ENCODE measurements at places on chromosomes 13 and 19.

- DNase-seq, result no peak
These were observed 7.9 kb downstream of the UNC13A start for GRCh38 chr19:17680230-17680722.

GRCh38 chr13:83221256-83221655 lies 661.0 kb downstream of the SLITRK1 start:
- DNase-seq, result no peak

GRCh38 chr13:44790289-44790688 lies 199.0 kb downstream of the NUFIP1 start:
- DNase-seq, result peak; percentile 21

- no peak for DNase-seq
These were observed 237.6 kb downstream of the ZNF536 start for GRCh38 chr19:30609656-30610270.

- DNase-seq, result no peak
These were observed 24.2 kb downstream of the CERS4 start for GRCh38 chr19:8233370-8233769.

- DNase-seq, result peak; percentile 22
These were observed 830.2 kb upstream of the SPRY2 start for GRCh38 chr13:81171065-81171647.

GRCh38 chr19:15317392-15318071 lies 14.8 kb downstream of the BRD4 start:
- DNase-seq, result no peak

DNA sequence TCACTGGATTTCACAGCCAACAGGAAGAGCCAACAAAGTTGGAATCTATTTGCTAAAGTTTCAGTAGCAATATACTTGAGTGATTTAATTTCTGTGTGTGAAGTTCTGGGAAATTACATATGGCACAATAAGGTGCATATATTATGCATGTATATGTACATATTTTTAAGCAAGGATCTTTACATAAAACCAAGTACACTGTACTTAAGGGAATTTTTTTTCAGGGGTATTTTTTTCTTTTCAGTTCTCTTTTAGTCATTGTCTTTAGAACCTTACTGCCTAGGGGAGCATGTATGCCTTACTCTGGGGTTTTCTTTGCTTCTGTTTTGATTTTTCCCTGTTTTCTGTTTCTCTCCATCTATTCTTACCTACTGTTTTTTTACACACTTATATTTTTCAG lies 7.4 kb downstream of the RAP2A start:
- DNase-seq, result no peak

- DNase-seq, result peak; percentile 35
These were observed 193.2 kb upstream of the UBL3 start for GRCh38 chr13:30043631-30043925.

- DNase-seq, result no peak
These were observed 1025.3 kb downstream of the EFNB2 start for GRCh38 chr13:105509981-105510762.

DNA sequence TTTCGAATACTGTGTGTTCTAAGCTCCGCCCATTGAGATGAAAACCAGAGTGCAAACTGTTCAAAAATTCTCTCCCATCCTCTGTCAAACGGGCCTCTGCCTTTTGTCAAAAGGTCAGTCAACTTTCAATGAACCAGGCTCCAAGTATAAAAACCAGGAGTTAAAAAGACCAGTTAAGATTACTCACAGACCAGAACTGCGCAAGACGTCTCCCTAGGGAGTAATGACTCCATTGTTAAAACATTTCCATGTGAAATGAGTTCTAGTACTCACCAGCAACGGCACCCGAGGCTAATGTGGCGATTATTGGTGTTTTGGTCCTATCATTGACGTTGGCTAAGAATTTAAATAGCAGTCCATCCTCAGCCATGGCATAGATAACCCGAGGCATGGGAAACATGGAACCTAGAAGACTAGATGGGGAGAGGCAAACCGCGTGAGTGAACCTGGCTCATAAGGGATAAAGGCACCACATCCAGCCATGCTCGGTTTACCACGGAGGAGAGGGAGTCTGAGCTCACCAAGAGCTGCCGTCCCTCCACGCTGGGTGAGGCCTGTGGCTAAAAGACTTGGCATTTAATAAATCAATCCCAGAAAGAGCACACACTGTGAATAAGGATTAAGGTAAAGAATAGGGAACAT lies 73.3 kb downstream of the SLC7A1 start:
- no peak for DNase-seq

GRCh38 chr13:87769445-87769844 lies 98.3 kb downstream of the SLITRK5 start:
- DNase-seq, result no peak

DNA sequence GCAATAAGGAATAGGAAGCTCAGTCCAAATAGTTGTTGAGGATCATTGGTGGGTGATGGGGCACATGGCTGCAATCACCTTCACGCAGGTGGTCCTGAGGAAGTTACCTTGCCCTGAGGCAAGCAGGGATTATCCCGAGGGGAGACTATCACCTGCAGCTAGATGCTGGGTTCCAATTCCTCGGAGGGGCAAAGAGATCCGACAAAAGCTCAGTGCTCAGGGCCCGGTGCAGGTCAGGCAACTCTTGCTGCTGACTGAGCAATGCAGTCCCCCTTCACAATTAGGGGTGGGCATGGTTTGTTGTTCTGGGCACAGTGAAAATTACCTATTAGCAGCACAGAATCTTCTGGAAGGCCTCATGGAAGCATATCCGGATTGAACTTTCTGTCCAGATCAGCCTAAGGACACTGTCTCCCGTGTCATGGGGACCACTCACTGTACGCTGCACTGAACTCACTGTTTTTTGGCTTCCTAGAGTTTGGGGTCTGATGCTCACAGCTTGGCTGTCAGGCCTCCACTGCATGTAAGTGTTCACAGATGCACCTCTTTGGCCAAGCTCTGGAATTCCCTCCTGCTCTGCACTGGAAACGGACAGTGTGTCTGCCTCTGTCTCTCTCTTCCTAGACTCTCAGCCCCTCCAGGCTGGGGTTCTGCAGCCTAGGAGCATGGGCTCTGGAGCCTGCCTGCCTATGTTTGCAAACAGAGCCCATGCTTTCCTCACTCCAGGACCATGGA lies 372.7 kb downstream of the ZNF536 start:
- no peak for DNase-seq

DNA sequence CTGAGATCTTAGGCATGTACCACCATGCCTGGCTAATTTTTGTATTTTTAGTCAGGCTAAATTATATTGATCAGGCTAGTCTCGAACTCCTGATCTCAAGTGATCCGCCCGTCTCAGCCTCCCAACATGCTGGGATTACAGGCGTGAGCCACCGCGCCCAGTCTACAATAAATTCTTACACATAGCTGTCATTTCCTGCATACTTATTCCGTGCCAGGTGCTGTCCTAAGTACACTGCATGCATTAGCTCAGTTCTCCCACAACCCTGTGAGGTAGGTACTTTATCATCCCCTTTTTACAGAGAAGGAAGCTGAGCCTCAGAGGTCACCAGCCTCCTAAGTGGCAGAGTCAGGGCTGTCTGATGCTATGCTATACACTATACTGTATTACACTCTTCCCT lies 7.2 kb upstream of the RHPN2 start:
- DNase-seq, result peak; percentile 71

GRCh38 chr19:41872775-41873647 lies 4.1 kb upstream of the CD79A start:
- peak; percentile 73 for DNase-seq

GRCh38 chr19:3320354-3320670 lies 46.1 kb upstream of the NFIC start:
- no peak for DNase-seq

DNA sequence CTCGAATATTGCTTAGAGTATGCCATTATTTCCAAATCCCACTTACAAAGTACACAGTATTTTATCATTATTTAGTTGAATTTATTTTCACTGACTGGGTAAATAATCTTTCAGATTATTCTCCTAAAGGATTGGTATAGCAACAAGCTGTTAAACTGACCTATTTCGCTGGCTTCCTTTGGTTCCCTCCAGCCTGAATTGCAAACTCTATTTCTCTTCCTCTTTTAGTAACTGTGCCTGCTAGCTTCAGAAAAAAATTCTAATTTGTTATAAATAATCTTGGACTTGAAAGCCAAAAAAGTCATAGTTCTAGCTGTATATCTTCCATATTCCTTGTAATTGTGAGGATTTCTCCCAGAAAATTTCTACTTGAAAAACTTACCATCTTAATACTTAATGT lies 15.0 kb upstream of the CCNA1 start:
- DNase-seq, result no peak

DNA sequence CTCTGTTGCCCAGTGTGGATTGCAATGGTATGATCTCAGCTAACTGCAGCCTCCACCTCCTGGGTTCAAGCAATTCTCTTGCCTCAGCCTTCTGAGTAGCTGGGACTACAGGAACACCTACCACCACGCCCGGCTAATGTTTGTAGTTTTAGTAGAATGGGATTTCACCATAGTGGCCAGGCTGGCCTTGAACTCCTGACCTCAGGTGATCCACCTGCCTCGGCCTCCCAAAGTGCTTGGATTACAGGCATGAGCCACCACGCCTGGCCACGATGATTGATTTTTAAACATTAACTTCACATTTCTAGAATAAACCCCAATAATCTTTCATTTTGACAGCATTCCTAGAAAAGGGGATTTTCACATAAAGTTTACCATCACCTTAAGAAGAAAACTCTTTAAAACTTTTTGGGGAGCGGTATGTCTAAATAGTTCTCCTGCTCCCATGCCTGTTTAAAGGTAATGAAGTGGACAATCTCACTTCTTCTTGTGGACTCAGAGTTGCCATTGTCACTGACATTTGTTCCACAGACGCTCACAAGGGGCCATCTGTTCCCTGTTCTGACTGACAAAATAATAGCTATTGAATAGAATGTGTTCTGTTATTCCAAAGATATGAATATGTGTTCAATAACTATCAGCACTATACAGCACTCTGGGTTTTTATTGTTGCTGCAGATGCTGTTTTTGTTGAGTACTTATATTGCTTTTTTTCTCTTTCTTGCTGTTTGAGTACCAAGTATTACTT lies 66.1 kb upstream of the C1QTNF9B start:
- DNase-seq, result no peak

DNA sequence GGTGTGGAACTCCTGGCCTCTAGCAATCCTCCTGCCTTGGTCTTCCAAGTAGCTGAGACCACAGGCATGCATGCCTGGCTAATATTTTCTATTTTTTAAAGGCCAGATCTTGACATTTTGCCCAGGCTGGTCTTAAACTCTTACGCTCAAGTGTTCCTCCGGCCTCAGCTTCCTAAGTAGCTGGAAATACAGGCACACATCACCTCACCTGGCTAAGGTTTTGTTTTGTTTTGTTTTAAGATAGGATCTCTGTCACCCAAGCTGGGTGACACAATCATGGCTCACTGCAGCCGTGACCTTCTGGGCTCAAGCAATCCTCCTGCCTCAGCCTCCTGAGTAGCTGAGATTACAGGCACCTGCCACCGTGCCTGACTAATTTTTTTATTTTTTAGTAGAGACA lies 5.5 kb upstream of the RLN3 start:
- DNase-seq, result no peak

GRCh38 chr13:66071608-66072007 lies 1158.5 kb downstream of the PCDH9 start:
- DNase-seq, result no peak

GRCh38 chr19:34222386-34222785 lies 32.0 kb upstream of the GARRE1 start:
- DNase-seq, result no peak

DNA sequence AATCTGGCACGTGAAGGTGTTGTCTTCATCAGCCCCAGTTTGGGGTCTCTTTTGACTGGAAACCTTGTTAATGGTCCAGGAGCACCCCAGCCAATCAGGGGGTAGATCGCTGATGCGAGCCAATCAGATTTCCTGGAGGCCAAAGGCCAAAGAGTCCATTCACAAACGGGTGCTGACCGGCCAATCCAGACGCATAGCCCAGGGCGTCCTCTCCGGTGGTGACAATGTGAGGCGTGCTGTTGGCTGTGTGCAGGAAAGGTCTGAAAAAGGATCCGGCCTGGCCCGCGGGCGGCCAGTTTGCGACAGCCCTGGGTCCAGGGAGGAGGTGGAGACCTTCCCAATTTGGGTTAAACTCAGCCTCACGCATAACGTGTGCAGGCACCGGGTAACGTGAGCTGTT lies 3.1 kb downstream of the MAST3 start:
- no peak for DNase-seq

- no peak for DNase-seq
These were observed 1.9 kb downstream of the FKBP8 start for GRCh38 chr19:18541258-18541991.

- no peak for DNase-seq
These were observed 168.3 kb downstream of the COL4A1 start for GRCh38 chr13:110138700-110139036.

- DNase-seq, result peak; percentile 76
These were observed at the start of gene SIN3B for GRCh38 chr19:16829010-16829821. SIN3B (plus strand) TSS chr19:16829398; CDS start chr19:16829421, 23 bp downstream.

GRCh38 chr13:113976711-113977684 lies 3.1 kb upstream of the C13orf46 start:
- DNase-seq, result peak; percentile 35

GRCh38 chr13:24888291-24888931 lies 124.4 kb downstream of the RNF17 start:
- DNase-seq, result no peak

DNA sequence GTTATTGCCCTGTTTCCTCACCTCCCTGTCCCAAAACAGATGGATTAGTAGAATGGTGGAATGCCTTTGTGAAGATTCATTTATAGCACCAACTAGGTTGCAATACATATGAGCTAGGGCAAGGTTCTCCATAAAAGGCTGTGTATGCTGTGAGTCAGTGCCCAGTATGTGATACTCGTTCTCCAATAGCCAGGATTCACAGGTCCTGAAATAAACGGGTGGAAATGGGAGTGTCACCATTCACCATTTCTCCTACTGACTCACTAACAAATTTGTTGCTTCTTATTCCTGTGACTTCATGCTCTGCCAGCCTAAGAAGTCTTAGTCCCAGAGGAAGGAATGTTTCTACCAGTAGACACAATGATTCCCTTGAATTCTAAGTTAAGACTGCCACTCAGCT lies 1745.4 kb downstream of the SLITRK1 start:
- DNase-seq, result peak; percentile 28

- DNase-seq, result no peak
These were observed 182.8 kb upstream of the TSHZ3 start for GRCh38 chr19:31532034-31532433.

- DNase-seq, result no peak
These were observed 6.0 kb downstream of the RUVBL2 start for GRCh38 chr19:48999481-49000325.

GRCh38 chr19:37947778-37948177 lies 40.8 kb downstream of the SIPA1L3 start:
- DNase-seq, result no peak

DNA sequence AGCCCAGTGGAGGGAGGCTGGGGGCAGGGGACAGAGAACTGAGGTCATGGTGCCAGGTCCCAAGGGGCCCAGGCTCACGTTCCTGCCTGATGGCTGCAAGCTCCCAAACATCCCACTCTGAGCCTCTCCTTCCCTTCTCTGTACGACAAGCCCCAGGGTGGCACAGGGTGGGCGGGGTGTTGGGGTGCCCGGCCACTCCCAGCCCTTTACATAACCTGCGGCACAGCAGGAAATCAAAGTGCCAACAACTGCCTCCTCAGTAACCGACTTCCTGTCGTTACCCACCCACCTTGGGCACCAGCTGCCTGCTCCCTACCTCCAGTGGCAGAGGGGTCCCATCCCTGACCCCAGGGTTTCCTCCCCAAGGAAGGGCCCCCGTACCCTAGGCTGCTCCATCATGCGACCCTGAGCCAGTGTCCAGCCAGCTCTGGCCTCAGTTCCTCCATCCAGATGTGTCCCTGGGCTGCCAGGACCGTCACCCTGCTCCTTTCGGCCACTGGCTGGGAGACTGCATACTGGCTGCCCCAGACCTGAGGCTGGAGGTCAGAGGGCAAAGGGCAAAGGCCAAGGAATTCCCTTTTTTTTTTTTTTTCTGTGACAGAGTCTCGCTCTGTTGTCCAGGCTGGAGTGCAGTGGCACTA lies 27.7 kb upstream of the NFIC start:
- no peak for DNase-seq

- peak; percentile 61 for DNase-seq
These were observed 29.4 kb upstream of the NDFIP2 start for GRCh38 chr13:79451500-79451962.

Data from foreskin keratinocyte (primary cell).